ENCODE measurements at places on chromosomes 11 and 22.

DNA sequence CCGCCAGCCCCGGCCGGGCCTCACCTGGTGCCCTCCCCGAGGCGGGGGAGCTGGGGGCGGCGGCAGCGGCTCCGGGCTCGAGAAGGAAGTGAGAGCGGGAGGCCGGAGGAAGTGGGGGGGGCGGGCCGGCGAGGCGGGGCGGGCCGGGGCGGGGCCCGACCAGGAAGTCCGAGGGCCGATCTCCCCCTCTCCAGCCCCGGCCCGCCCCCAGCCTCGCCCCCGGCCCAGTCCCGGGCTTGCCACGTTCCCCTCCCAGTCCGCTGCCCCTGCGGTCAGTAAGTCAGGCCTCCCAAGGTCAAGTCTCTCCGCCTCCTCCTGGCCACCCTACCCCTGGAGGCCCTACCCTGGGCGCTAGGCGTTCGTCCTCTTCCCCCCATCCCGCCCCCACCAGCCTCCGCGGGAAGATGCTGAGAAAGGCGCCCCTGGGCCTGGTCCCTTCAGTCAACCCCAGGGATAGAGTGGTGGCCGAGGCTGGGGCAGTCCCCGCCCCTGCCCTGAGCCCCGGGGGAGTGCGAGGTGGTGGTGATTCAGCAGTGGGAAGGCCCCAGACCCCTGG, at the start of gene RHOG:
TSS of gene RHOG (minus strand) at position 90 of the 556 bp plus-strand sequence. CDS start 12,821 bp downstream, outside the sequence.
- DNase-seq: peak; percentile 45

DNA sequence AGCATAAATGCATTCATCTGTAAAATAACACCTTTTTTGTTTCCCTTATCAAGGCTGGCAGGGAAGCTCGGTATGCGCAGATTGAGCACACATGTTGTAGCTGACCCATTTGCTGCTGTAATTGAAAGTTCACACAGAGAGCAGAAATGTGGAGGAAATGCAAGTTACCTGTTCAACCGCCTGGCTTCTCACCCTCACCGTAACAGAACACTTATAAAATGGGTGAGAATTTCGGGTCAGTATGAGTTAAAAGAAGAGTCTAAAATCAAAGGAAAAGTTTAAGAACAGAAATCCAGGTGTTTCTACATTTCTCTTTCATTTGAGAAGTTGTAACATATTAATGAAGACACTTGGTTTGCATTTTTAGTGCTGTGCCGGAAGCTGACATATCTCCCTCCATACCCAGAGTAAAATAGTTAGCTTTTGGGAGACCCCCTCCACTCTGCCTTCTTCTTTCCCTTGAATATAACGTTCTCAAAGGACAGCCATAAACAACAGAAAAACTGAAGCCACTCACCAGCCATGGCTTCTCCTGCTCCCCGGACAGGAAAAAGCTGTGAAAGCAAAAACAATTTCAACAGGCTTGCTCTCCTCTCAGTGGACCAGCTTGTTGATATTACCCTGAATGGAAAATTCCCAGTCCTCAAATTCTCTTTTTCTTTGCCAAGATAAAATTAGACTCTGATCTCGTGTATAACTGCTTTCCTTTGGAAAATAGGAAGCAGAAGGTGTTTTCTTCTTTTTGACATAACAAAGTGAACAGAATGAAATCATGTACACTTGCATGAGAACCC, at the start of gene CASP12:
TSS of gene CASP12 (minus strand) at position 570 of the 794 bp plus-strand sequence.
- DNase-seq: no peak

DNA sequence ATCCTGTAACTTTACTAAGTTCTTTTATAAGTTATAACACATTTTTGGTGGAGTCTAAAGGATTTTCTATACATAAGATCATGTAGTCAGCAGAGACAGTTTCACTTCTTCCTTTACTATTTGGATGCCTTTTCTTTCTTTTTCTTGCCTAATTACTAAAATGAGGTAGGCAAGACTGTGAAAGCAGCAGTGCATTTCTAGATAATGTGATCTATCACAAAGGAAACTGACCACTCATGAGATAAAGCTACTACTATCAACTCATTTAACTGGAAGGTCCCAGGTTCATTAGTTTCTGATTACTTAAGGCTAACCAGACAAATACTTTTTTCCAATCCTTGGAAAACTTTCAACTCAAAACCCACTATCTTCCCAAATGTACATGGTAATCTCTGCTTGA, 196.2 kb upstream of the E2F8 start:
- no peak for DNase-seq

DNA sequence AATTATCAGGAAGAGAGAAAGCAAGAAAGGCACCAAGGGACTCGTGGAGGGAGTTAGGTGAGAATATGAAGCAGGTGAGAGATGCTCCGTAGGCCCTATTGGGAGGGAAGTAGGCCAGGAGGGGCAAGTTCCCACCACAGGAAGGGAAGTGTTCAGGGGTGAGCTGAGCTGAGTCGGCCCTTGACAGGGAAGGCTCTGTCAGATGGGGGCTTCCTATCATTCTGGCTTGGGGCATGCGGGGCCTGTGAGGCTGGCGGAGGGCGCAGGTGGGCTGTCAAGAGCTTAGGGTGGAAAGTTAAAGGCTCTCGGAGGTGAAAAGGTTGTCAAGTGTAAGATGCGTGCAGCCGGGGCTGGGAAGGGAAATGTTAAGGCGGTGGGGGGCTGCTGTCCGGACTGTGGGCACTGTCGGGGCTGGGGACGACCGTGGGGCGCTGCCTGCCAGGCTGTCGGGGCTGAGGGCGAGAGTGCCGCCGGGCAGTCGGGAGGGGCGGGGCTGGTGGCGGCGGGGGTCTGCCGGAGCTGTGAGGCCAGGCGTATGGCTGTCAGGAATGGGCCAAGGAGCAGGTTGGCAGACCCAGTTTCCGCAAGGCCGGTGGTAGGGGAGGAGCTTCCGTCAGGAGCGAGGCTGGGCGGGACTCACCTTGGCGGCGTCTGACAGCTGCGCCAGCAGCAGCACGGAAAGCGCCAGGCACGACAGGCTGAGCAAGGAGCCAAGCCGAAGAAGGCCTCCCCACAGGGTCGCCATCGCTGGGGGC, 496 bp downstream of the TMEM9B start:
- peak; percentile 80 for DNase-seq

GRCh38 chr22:36781656-36782627, 6.0 kb upstream of the IFT27 start:
- DNase-seq: peak; percentile 38

- no peak for DNase-seq
These were observed at the start of gene LRFN4 for GRCh38 chr11:66856496-66857233. TSS of gene LRFN4 (plus strand) at chr11:66857064. CDS start at chr11:66857745, 681 bp downstream.

- DNase-seq: no peak
These were observed 769 bp downstream of the MAFF start for GRCh38 chr22:38202437-38203089.

DNA sequence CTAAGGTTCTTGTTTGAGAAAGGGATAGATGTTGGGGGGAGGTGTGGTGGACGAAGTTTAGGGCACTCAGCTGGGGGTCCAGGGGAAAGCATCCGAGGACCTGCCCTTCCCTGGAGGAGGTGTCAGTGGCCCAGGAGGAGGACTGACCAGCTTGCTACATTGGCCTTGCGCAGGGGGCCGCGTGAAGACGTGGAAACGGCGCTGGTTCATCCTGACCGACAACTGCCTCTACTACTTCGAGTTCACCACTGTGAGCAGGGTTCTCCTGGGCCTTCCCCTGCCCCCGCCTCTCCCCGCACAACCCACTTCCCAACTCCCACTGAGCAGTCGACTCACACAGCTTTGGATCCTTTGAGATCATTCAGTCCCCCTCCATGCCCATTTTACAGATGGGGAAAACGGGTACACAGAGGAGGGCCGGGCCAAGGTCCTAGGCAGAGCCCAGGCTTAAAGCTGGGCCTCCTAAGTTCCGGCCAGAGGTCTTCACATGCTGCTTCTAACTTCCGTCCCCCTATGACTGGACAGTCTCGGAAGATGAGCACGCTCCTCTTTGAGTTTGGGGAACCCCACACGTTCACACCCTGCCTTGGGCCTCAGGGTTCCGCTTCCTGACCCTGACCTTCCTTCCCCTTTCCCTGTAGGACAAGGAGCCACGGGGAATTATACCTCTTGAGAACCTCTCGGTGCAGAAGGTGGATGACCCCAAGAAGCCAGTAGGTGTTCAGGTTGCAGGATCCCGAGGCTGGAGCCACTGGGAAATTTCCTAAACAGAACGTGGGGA, 28.7 kb downstream of the CYTH4 start:
- no peak for DNase-seq

- no peak for DNase-seq
These were observed 634.9 kb upstream of the B3GAT1 start for GRCh38 chr11:135046986-135047385.

GRCh38 chr22:18096823-18097222, 13.8 kb upstream of the TUBA8 start:
- DNase-seq: no peak

DNA sequence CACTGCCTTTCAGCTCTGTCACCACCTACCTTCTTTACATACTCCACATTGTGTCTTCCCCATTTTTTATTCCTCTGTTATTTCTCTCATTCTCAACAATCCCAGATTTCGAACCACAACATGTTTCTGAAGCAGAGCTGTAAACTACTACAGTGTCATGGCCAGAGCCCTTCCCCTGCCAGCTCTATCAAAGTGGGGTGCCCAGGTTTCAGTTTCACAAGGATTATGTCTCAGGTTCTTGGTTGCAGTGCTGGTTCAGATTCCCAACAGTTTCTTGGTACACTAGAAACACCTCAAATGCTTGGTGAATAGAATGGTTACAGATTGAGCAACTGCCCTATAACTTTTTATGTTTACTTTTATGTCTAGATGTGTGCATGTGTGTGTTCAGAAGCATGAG, 172.7 kb upstream of the MTNR1B start:
- peak; percentile 27 for DNase-seq

DNA sequence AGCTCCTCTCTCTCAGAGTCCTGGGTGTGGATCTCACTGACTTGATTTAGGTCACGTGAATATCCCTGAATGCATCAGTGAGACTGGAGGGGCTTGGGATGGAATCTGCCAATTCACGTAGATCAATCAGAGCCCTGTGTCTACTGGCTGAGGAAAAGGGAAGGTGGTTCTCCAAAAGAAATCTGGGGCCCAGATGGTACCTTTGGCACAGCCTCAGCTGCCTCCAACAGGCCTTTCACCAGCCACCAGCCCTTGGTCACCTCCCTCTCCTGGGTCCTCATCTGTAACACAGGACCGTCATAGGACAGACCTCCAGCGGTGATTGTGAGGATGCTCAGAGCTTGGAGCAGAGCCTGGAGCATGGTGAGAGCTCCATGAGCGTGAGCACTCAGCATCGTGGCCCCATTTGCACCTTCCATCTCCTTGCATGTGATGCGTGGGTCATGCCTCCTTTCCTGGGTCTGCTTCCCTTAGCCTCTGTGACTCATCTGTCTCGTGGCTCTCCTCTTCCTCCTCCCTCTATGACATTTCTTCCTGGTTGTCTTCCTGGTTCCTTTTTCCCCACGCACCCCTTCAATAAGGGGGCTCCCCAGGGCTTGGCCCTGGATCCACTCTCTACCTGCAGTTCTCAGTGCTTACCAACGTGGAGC, 7.5 kb upstream of the MIEF1 start:
- no peak for DNase-seq

GRCh38 chr22:28899199-28899853, 16.0 kb downstream of the ZNRF3 start:
- DNase-seq: peak; percentile 21

DNA sequence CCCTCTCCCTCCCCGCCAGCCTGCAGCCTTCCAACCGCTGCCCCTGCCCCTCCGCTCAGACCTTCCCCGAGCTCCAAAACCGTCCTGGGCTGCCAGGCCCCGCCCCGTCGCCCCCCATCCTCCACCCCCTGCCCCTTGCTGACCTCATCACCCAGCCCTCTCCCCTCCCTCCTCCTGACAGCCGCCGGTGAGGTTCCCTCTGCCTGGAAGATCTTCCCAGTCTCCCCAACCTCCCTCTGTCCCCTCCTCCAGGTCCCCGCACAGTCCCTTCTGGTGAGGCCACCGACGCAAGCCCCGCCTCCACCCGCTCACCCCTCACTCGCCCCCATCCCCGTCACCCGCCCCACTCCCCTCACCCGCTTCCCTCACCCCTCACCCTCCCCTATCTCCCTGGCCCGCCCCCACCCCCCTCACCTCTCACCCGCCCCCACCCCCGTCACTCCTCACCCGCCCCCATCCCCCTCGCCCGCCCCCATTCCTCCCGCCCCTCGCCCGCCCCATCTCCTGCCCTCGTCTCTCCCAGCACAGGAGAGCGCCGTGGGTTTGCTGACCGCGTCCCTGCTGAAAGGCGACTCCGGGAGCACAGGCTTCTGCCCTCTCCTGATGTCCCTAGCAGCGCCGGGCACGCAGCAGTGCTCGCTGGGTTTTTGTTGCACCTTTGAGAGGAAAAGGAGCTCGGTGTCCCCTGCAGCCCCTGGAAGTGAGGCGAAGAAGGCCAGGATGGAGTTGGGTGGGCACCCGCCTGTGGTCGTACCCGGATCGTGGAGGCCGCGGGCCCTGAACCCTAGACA, 16.4 kb upstream of the UPK3A start:
- DNase-seq: peak; percentile 17

DNA sequence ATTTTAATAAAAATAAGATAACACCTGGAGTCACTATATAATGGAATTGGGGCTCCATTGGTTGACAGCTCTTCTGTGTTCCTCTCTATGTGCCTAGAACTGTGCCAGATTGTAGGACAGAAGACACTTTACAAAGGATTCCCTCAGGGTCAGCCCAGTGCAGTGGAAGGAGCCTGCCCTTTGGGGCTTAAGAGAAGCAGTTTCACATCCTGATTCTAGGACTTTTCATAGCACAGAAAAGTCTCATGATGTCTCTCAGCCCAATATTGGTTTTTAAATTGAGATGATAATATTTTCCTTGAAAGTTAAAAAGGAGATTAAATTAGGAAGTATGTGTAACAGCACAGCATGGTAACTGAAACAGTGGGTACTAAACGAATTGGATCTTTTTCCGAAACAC, 7.1 kb downstream of the PLAAT4 start:
- no peak for DNase-seq

DNA sequence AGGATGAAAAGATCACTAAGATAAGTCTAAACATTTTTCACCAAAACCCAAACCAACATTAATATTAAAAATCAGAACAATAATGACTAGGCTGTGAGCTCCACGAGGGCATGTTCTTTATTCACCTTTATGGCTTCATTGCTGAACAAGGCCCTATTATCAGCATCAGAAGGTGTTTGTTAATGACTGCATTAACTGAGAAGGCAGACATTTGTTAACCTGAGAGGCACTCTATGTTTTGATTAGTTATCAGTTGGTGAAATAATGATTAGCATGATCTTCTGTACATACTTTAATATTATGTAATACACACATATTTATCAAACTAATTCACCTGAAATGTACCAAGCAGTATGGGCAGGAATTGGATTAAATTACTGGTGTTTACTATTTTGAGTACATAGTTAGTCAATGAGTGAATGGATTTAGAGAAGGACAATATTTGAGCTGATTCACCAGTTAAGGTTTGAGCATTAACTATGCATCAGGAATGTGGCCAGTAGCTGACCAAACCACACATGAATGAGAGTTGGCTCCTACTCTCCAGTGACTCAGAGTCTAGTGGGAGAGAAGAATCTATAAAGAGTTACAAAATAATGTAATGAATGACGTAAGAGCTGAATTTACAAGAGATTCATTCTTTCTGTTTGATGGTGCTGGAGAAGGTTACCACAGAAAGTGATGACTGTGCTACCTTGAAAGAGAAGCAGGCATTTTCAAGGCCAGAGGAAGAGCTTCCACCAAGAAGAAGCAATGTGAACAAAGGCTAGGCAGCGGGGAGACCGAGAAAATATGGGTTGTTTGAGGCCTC, 6.7 kb downstream of the IL18 start:
- DNase-seq: no peak

GRCh38 chr22:28521451-28521850, 158.2 kb downstream of the TTC28 start:
- DNase-seq: no peak

Data from DMS79 treated with DMSO at 0.1 percent for 48 hours (cell line).